ENCODE measurements at places on chromosomes 1 and 21.

DNA sequence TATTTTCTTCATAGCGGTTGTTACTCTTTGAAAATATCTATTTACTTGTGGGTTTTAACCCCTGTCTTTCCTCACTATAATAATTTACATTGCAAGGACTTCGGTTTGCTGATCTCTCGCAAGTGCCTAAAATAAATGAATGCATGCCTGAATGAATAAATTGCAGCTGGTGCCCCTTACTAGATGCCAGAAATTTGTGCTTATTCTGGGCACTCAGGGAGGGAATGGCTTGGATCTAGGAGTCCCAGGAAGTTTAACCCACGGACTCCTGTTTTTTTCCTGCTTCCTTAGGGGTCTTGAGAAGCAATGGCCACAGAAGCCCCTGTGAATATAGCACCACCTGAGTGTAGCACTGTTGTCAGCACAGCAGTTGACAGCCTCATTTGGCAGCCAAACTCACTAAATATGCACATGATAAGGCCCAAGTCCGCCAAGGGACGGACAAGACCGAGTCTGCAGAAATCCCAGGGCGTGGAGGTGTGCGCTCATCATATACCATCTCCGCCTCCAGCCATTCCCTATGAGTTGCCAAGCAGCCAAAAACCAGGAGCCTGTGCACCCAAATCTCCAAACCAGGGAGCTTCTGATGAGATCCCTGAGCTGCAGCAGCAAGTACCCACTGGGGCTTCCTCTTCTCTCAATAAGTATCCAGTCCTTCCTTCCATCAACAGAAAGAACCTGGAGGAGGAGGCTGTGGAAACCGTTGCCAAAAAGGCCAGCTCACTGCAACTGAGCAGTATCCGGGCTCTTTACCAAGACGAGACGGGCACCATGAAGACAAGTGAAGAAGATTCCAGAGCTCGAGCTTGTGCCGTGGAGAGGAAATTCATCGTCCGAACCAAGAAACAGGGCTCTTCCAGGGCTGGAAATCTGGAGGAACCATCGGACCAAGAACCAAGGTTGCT is 4.2 kb upstream of the PLA2G2C start:
- no peak for DNase-seq

DNA sequence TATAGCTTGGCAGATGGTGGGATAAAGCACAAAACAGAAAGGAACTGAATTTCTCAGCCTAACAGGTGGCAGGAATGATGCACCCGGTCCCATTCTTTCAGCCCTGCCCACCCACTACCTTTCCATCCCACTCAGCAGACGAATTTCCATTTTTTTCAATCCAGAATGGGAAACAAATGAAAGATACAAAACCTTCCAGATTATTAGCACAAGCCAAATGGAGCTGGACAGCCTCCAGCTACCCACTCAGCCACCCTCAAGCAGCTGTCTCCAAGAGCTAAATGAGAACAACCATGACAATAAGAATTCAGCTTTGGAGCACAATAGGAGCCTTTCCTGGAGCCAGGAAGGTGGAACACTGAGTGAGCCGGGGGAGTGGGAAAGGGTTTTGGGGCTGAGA is 96.3 kb upstream of the ST6GALNAC5 start:
- DNase-seq = no peak

- no peak for DNase-seq
Observed at GRCh38 chr1:21931171-21932093, 5.7 kb downstream of the HSPG2 start.

GRCh38 chr1:61865646-61866220 is 123.5 kb downstream of the PATJ start:
- DNase-seq = no peak

GRCh38 chr1:51301844-51302162 is 28.6 kb downstream of the TTC39A start:
- DNase-seq = no peak

DNA sequence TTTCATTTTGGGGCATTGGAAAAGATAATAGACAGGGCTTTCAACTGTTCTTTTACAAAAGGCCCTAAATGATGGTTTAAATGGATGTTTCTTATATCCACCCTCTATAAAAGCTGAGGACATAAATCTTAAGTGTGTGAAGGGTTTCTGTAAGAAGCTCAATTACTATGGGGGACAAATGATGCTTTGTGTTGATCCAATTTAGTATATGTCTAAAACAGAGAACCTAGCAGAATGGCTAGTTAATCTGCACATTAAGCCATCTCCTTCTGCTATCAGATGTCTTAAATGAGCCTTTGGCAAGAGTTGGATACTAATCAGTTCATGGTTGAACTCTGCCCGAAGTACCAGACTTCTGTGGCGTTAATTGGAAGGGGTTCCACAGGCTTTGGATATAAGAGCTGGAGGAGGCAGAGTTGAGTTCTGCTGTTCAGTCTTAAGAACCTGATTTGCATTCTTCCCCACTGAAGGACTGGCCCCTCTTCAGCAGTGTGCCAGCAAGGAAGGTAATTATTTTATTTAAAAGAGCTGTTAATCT is 43.1 kb downstream of the PTGFRN start:
- DNase-seq = no peak

- no peak for DNase-seq
Observed at GRCh38 chr1:191432817-191433216, 725.4 kb upstream of the RGS18 start.

DNA sequence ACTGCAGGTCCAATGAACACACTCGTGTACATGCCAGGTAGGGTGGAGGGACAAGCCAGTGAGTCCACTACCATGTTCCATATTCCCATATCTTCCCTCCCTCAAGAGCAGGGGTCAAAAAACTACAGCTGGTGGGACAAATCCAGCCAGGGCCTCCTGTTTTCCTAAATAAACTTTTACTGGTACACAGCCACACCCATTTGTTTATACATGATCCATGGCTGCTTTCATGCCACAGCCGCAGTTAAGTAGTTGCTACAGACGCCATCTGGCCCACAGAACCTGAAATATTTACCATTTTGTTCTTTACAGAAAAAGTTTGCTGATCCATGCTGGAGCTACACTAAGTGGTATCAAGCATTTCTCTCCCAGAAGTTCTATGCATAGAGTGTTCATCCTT is 42.4 kb downstream of the CASQ2 start:
- DNase-seq = no peak

- DNase-seq = no peak
Observed at GRCh38 chr21:27406300-27407009, 439.6 kb upstream of the ADAMTS5 start.

DNA sequence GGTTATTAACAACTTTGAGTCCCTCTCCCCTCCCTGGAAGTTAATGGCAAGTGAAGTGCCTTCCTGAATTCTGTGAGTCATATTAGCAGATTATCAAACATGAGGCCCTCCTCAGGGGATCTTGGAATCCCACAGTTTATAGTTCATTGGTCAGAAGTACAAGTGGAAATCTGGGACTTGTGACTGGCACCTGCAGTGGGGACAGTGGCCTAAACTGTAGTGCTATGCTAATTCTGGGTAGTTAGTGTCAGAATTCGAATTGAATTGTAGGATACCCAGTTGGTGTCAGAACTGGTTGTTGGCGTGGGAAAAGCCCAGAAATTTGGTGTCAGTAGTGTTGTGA is 26.2 kb downstream of the ZYG11B start:
- DNase-seq = no peak

- DNase-seq = no peak
Observed at GRCh38 chr1:55359611-55360010, 144.4 kb upstream of the USP24 start.

- DNase-seq = no peak
Observed at GRCh38 chr1:90558126-90558525, 159.0 kb downstream of the BARHL2 start.

GRCh38 chr21:36725793-36726386 is 27.0 kb downstream of the SIM2 start:
- DNase-seq = no peak

DNA sequence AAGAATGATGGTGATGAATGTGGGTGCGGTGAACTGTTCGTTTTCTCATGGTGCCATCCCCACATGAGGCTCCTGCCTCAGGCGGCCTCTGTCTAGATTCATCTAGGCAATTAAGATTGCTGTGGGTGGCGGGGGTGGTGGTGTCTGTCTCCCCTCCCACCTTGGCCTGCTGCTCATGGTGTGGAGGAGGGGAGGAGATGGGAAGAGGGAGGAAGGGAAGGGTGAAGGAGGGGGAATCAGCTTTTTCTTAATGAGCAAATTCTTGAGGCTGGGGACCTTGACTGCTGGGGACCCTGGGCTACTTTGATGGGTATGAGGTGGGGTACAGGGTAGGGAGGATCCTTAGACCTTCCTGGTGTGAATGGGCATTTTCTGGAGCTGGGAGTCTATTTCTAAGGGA is 55.8 kb downstream of the H3-3A start:
- no peak for DNase-seq

- DNase-seq = no peak
Observed at GRCh38 chr1:87307306-87307705, 21.4 kb upstream of the LMO4 start.

GRCh38 chr1:53278298-53278725 is 40.0 kb upstream of the MAGOH start:
- peak; percentile 53 for DNase-seq

GRCh38 chr1:235708390-235708962 is 58.9 kb upstream of the GNG4 start:
- no peak for DNase-seq

DNA sequence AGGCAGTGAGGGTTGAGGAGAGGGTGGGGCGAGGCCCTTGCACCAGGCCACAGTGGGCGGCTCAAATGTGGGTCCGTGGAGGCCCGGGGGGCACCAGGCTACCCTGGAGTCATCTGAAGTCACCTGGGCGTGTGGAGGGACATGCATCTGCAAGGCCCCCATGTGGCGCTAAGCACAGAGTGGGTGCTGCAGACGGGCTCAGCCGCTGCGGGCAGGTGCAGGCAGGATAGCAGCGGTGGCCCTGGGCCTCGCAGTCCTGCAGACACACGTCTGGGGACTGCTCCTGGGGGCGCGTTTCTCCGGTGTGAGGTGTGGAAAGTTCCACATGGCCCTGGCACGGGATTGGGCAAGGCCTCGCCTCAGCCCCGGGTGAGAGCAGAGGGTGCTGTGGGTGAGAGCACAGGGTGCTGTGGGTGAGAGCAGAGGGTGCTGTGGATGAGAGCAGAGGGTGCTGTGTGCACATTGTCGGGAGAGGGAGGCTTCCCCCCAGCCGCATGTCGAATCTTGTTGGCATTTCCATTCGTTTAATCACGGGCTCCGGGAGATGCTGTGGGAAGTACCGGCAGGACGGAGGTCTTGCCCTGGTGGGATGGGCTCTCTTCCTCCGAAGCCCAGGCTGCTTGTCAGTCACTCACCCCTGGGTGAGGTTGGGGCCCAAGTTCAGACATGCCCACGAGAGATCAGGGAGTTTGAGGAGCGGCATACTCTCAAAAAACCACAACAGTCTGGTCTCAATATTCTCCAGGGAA is 46.5 kb downstream of the TP73 start:
- DNase-seq = no peak

DNA sequence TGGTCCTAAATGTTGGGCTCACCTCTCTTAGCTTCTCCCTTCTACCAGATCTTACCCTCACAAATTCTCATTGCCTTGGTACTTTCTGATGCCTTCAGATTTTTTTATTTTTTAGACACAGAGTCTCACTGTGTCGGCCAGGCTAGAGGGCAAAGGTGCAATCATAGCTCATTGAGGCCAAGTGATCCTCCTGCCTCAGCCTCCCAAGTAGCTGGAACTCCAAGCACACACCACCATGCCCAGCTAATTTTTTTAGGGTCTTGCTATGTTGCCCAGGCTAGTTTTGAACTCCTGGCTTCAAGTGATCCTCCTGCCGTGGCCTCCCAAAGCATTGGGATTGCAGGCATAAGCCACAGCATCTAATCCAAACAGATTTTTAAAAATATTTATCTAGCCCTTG is 69.4 kb downstream of the ZSWIM5 start:
- no peak for DNase-seq

DNA sequence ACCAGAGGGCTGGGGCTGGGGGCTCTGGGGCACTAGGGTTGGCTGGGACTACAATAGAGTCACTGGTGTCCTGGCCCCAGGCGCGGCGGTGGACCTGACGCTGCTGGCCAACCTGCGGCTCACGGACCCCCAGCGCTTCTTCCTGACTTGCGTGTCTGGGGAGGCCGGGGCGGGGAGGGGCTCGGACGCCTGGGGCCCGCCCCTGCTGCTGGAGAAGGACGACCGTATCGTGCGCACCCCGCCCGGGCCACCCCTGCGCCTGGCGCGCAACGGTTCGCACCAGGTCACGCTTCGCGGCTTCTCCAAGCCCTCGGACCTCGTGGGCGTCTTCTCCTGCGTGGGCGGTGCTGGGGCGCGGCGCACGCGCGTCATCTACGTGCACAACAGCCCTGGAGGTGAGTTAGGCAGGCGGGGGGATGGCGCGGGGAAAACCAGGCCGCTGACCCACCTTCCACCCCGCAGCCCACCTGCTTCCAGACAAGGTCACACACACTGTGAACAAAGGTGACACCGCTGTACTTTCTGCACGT is 4.1 kb downstream of the TIE1 start:
- DNase-seq = no peak

DNA sequence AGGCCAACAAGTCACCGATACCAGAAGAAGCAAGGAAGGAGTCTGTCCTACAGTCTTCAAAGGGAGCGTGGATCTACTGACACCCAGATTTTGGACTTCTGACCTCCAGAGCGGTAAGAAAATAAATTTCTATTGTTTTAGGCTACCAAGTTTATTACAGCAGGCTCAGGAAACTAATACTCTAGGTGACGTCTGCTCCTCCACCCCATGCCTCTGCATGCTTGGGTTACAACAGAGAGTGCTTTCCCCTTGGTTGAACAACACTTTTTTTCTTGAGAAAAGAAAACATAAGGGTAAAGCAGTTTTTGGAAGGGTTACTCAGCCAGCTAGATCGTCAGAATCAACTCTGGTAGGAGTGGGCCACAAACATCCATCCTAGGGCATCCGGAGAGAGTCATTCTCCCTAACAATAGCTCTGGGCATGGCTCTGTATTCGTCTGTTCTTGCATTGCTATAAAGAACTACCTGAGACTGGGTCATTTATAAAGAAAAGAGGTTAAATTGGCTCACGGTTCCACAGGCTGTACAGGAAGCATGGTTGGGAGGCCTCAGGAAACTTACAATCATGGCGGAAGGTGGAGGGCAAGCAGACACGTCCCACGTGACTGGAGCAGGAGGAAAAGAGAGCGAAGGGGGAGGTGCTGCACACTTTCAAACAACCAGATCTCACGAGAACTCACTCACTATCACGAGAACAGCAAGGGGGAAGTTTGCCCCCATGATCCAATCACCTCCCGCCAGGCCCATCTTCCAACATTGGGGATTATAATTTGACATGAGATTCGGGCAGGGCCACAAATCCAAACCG is 22.2 kb upstream of the DNAJC11 start:
- DNase-seq = no peak

- no peak for DNase-seq
Observed at GRCh38 chr1:228836427-228836826, 101.1 kb downstream of the RHOU start.

All from activated T-helper 1 cell treated with anti-CD3 and anti-CD28 coated beads, Interleukin-2, amount 50 U/mL, for 16 hours (primary cell).